ENCODE measurements at places on chromosomes 3 and 15. TPM values are rescaled to one million over a fixed set of nuclear protein-coding genes. Genes with fewer than 3 reads are reported as not detected.

DNA sequence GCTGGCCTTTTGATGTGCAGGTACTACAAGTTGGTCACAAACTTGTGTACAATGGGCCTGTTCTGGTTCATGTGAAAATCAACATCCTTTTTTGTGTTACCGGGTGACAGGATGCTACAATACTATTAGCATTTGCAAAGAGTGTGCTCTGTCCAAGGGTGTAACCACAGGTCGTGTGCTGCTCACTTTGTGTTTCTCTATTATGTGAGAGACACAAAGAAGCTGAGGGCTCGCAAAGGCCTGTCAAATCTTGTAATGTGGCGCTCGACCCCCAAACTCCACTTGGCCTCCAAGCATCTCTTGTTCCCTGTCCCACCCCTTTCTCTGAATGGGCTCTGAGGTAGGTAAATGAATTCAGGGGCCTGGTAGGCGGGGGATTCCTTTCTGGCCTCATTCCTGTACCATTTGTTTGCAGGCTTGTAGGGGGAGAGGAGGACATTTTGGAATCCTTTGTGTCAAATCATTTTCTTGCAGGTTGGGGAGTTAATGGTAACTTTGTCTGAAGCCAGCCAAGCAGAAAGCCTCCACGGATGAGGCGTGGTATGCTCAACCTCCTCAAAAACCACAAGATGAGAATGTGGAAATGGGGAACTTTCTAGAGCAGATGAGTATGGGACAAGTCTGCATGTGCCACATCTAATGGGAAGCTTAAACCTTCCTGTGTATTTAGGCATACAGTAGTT is 109.1 kb downstream of the OPA1 start:
- peak; percentile 39 for DNase-seq

DNA sequence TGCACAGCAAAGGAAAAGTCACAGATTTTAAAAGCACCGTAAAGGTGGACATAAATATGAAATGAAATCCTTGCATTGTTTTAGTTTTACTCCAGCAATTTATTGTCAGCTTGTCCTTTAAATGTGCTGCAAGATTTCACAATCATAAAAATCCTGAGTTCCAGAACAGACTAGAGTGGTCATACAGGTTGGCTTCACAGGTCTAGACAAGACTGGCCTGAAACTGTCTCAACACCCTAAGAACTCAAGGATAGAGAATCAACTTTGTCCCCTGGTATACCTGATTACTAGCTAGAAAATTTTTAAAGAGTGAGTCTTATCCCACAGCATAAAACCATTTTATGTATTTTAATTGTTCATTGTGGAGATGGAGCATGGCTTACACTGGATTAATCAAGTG is 521.7 kb upstream of the MCTP2 start:
- no peak for DNase-seq

- no peak for DNase-seq
Observed at GRCh38 chr15:67130166-67130565, 64.8 kb downstream of the SMAD3 start.

- DNase-seq, result no peak
Observed at GRCh38 chr3:36744763-36745162, 19.6 kb downstream of the DCLK3 start.

- no peak for DNase-seq
Observed at GRCh38 chr3:11080492-11080891, 73.8 kb upstream of the HRH1 start.

The SLC25A20 gene
- polyA plus RNA-seq, result 10.2 TPM

The POPDC2 gene
- 2.4 TPM for polyA plus RNA-seq
